ENCODE measurements at places on chromosomes 1 and 21. TPM values are rescaled to one million over a fixed set of nuclear protein-coding genes. Genes with fewer than 3 reads are reported as not detected.
A peak's percentile ranks its signal among the peaks of the same experiment; 100 is the strongest.

The CRABP2 gene
- 2.5 TPM for total RNA-seq

DNA sequence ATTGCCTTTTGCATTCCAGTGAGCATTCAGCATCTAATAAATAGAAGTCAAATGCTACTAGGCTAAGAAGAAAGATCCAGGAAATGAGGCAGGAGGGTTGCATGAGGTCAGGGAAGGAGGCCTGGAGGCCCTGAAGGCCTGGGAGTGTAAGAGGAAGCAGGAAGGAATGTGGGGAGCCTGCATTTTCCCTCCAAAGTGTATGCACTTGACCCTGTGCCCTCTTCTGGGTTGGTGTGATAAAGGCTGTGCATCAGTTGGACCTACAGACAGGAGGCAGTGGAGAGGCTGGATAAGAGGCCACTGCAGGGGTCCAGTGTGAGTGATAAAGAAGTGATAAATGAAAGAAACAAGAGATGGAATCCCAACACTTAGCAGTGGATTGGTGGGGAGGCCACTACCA is 20.4 kb downstream of the KIAA1614 start:
- H3K4me1 ChIP-seq, result peaks cover 5% of the 10 kb centered on the region
- H3K4me3 ChIP-seq, result no peak overlapping the region
- H3K27me3 ChIP-seq, result no peaks in the 10 kb centered on the region

- H3K36me3 ChIP-seq, result peaks cover 3% of the 10 kb centered on the region
- peaks cover 10% of the 10 kb centered on the region for H3K27me3 ChIP-seq
- H3K27ac ChIP-seq, result no peak overlapping the region
- no peak for DNase-seq
- H3K4me1 ChIP-seq, result peaks cover 67% of the 10 kb centered on the region
Observed at GRCh38 chr21:45887788-45888187, 93.8 kb upstream of the COL6A1 start.

DNA sequence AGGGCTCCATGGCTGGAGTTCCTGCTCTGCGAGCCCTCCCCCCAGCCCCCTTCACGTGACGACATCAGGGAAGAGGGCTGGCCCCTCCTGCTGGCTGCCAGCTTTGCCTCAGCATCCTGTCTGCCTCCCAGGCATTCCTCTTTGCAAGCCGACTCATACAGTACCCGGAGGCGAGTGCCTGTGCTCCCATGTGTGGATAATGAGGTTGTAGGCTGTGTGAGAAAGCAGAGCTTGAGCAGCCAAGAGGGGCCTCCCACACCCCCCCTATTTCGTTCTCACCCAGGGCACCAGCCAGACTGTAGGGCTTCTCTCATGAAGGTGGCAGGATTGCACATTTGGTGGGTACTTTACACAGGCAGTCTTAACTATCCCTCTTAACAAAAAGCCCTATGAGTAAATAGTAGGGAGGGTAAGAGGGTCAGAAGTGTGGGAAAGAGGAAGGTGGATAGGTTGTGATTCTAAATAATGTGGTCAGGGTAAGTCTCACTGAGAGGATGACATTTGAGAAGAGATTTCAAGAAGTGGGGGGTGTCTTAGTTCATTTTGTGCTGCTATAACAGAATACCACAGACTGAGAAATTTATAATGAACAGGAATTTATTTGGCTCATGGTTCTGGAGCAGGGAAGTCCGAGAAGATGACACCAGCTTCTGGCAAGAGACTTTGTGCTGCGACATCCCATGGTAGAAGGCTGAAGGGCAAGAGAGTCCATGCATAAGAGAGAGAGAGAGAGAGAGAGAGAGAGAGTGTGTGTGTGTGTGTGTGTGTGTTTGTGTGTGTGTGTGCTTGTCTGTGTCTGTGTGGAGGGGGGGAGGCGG is 113.5 kb downstream of the OMA1 start:
- no peak overlapping the region for H3K27ac ChIP-seq
- no peaks in the 10 kb centered on the region for H3K36me3 ChIP-seq
- no peaks in the 10 kb centered on the region for H3K27me3 ChIP-seq
- DNase-seq, result no peak

- H3K36me3 ChIP-seq, result no peaks in the 10 kb centered on the region
- no peaks in the 10 kb centered on the region for H3K27me3 ChIP-seq
- no peak overlapping the region for H3K27ac ChIP-seq
- H3K4me1 ChIP-seq, result no peaks in the 10 kb centered on the region
Observed at GRCh38 chr1:215321802-215322201, 239.3 kb downstream of the KCNK2 start.

- peak; percentile 47 for DNase-seq
- H3K36me3 ChIP-seq, result no peaks in the 10 kb centered on the region
- H3K4me3 ChIP-seq, result no peak overlapping the region
- H3K27me3 ChIP-seq, result no peaks in the 10 kb centered on the region
- H3K27ac ChIP-seq, result no peak overlapping the region
Observed at GRCh38 chr1:150999051-150999674, 7.5 kb downstream of the MINDY1 start.

DNA sequence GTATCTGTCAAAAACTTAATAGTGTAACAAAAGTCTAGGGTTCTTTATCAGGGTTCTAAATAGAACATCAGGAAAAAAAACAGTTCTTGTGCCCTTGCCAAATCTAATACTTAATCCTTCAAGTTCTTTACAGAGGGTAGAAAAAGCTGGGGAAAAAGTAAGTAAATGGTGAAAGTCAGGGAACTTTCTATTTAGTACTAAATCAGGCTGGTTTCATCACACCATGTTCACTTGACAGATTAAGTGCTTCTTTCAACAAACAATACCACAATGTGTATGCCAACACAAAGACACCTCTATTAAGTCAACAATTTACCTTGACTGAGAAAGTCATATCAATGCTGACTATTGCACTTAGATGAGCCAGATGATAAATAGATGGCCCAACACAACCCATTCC is 9.7 kb downstream of the DBT start:
- H3K4me3 ChIP-seq, result no peak overlapping the region
- H3K4me1 ChIP-seq, result peaks cover 13% of the 10 kb centered on the region
- peaks cover 10% of the 10 kb centered on the region for H3K36me3 ChIP-seq
- H3K27ac ChIP-seq, result no peak overlapping the region
- H3K27me3 ChIP-seq, result no peaks in the 10 kb centered on the region

The AMIGO1 gene
- total RNA-seq, result 2.6 TPM

DNA sequence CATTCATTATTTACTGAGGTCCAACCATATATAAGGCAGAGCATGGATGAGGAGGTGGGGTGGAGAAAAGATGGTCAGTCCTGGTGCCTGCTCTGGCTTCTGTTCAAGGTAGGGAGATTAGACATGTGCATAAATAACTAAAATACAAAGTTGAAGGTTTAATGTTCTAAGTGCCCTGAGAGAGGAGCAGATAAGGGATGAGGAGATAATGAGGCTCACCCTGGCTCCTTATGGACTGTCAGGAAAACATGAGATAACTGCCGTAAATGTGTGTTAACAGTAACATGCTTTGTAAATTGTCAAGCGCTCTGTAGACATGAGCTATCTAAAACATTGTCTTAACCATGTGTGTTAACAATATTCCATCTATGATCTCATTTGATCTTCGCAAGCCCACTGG is 474.6 kb upstream of the USP24 start:
- H3K27ac ChIP-seq, result no peak overlapping the region
- no peak overlapping the region for H3K4me3 ChIP-seq
- H3K27me3 ChIP-seq, result no peaks in the 10 kb centered on the region
- H3K4me1 ChIP-seq, result no peaks in the 10 kb centered on the region
- no peaks in the 10 kb centered on the region for H3K36me3 ChIP-seq
- DNase-seq, result no peak

DNA sequence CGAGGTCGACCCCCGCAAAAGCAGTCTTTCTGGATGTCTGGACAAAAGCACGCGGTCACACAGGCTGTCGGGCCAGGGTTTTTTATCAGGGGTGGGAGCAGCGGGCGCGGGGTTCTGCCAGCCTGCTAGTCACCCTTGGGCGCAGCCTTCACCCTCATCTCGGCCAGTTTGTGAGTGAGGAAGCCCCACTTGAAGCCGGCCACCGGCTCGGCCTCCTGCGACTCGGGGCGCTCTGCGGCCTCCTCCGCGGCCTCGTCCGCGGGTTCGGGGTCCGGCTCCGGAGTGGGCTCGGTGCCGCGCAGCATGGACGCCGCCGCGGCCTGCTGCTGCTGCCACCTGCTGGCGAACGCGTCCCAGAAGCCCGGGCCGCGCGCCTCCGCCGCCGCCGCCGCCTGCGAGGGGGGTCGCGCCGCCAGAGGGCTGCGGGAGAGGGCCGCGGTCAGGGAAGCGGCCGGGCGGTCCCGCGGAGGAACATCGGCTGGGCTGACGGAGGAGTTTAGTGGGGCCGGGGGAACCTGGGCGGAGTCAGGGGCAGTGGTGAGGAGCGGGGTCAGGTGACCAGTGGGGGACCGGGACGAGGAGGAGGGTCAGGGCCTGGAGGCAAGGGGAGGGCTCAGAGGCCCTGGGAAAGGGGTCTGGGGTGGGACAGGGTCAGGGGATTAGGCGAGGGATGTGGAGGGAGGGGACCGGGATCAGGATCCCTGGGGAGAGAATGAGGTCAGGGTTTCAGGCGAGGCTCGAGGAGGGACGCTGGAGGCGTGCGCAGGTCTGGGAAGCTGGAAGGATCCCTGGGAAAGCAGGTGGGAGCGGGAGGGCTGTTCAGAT is 4.5 kb downstream of the C1orf232 start:
- peaks cover 28% of the 10 kb centered on the region for H3K4me1 ChIP-seq
- no peaks in the 10 kb centered on the region for H3K36me3 ChIP-seq
- DNase-seq, result peak; percentile 64
- H3K27ac ChIP-seq, result no peak overlapping the region

- H3K27ac ChIP-seq, result peak overlapping the region; percentile 65
- H3K4me3 ChIP-seq, result no peak overlapping the region
- peaks cover 22% of the 10 kb centered on the region for H3K36me3 ChIP-seq
- no peaks in the 10 kb centered on the region for H3K27me3 ChIP-seq
- peaks cover 14% of the 10 kb centered on the region for H3K4me1 ChIP-seq
Observed at GRCh38 chr21:28953247-28953646, 39.4 kb downstream of the LTN1 start.

GRCh38 chr1:179012038-179012437 is 13.7 kb upstream of the FAM20B start:
- DNase-seq, result no peak
- H3K36me3 ChIP-seq, result no peaks in the 10 kb centered on the region
- no peak overlapping the region for H3K27ac ChIP-seq
- no peak overlapping the region for H3K4me3 ChIP-seq
- no peaks in the 10 kb centered on the region for H3K4me1 ChIP-seq

The GUCA2A gene
- not detected for total RNA-seq
